Caco-2 (cell line): ENCODE measurements at places on chromosomes 7 and 10. TPM values are rescaled to one million over a fixed set of nuclear protein-coding genes. Genes with fewer than 3 reads are reported as not detected.

The DENND2A gene
- total RNA-seq: 0.67 and 0.95 TPM in 2 replicates

The PTN gene
- total RNA-seq: 4.3 and 9.2 TPM in 2 replicates

The FAM25C gene
- not detected in 2 replicates for total RNA-seq

The OPALIN gene
- not detected in 2 replicates for total RNA-seq

The EVX1 gene
- not detected in 2 replicates for total RNA-seq

The EBF3 gene
- 0.63 and 0.79 TPM in 2 replicates for total RNA-seq

The TAS2R5 gene
- 1.7 TPM in 2 replicates for total RNA-seq

The TMEM176B gene
- total RNA-seq: 31.4 and 35.8 TPM in 2 replicates

The NPSR1 gene
- total RNA-seq: not detected in 2 replicates

The SPRN gene
- not detected in 2 replicates for total RNA-seq

The CCDC3 gene
- total RNA-seq: 1.9 and 3.2 TPM in 2 replicates

The SEMA4G gene
- total RNA-seq: 67.3 and 81.2 TPM in 2 replicates

The STEAP1B gene
- 1.7 TPM in 2 replicates for total RNA-seq

The CXCL12 gene
- total RNA-seq: 0.27 TPM in 1 of 2 replicates, not detected in the other

The ORAI2 gene
- total RNA-seq: 19.4 and 20.2 TPM in 2 replicates

The TAC1 gene
- not detected in 2 replicates for total RNA-seq

The WDFY4 gene
- not detected in 2 replicates for total RNA-seq

The ECHDC3 gene
- 27.9 and 30.1 TPM in 2 replicates for total RNA-seq

The LMBR1 gene
- total RNA-seq: 77.9 and 90.8 TPM in 2 replicates

The PLXNA4 gene
- total RNA-seq: 0.43 and 0.58 TPM in 2 replicates

The GALNT17 gene
- not detected in 2 replicates for total RNA-seq

The GRK5 gene
- 7.7 and 8.9 TPM in 2 replicates for total RNA-seq

The GLI3 gene
- total RNA-seq: 1.00 and 1.1 TPM in 2 replicates

The SPDYE6 gene
- total RNA-seq: not detected in 2 replicates

The HABP2 gene
- total RNA-seq: 21.0 and 24.3 TPM in 2 replicates

The PAPOLB gene
- not detected in 2 replicates for total RNA-seq

The FOXI2 gene
- total RNA-seq: not detected in 2 replicates

The ARHGAP22 gene
- 10.7 and 13.5 TPM in 2 replicates for total RNA-seq

The WEE2 gene
- 1.0 and 2.5 TPM in 2 replicates for total RNA-seq

The LRRN3 gene
- total RNA-seq: 0.68 and 0.77 TPM in 2 replicates

The CDH23 gene
- total RNA-seq: 0.34 and 1.0 TPM in 2 replicates

The AS3MT gene
- total RNA-seq: 6.4 and 8.6 TPM in 2 replicates

The HOXA9 gene
- total RNA-seq: 14.4 and 16.7 TPM in 2 replicates

The DGKI gene
- total RNA-seq: 0.77 and 0.84 TPM in 2 replicates

The METTL27 gene
- 1.5 and 1.7 TPM in 2 replicates for total RNA-seq

The SLC18A3 gene
- not detected in 2 replicates for total RNA-seq

The DKK1 gene
- 1,709 and 1,866 TPM in 2 replicates for total RNA-seq

The ZNF438 gene
- 0.58 and 1.00 TPM in 2 replicates for total RNA-seq

The BTBD16 gene
- not detected in 2 replicates for total RNA-seq

The CPA1 gene
- not detected in 2 replicates for total RNA-seq

The AZGP1 gene
- total RNA-seq: not detected in 2 replicates

The NPTX2 gene
- total RNA-seq: not detected in 2 replicates

The NCF1 gene
- total RNA-seq: 0.23 TPM in 1 of 2 replicates, not detected in the other

The BHLHA15 gene
- 3.4 and 3.6 TPM in 2 replicates for total RNA-seq

The AKR1C8 gene
- not detected in 2 replicates for total RNA-seq

The PLEKHA8 gene
- total RNA-seq: 32.5 and 34.1 TPM in 2 replicates

The PTPRN2 gene
- total RNA-seq: 1.4 and 2.6 TPM in 2 replicates

The C10orf95 gene
- 0.82 and 0.86 TPM in 2 replicates for total RNA-seq

The HOXA10 gene
- total RNA-seq: 7.8 and 9.5 TPM in 2 replicates

The SCART1 gene
- total RNA-seq: 0.70 and 0.73 TPM in 2 replicates

The PPP1R17 gene
- total RNA-seq: not detected in 2 replicates

The CAV2 gene
- 17.6 and 18.1 TPM in 2 replicates for total RNA-seq

The BAZ1B gene
- 85.2 and 85.7 TPM in 2 replicates for total RNA-seq

The TAS2R4 gene
- 1.2 and 1.3 TPM in 2 replicates for total RNA-seq

The SPDYE3 gene
- not detected in 2 replicates for total RNA-seq

The ICA1 gene
- total RNA-seq: 30.7 and 34.2 TPM in 2 replicates
